Endodermal cell (in vitro differentiated cells): ENCODE measurements at places on chromosomes 11 and 22.
A peak's percentile ranks its signal among the peaks of the same experiment; 100 is the strongest.

GRCh38 chr11:70501051-70501901 is 102.9 kb downstream of the CTTN start:
- no peak for DNase-seq

DNA sequence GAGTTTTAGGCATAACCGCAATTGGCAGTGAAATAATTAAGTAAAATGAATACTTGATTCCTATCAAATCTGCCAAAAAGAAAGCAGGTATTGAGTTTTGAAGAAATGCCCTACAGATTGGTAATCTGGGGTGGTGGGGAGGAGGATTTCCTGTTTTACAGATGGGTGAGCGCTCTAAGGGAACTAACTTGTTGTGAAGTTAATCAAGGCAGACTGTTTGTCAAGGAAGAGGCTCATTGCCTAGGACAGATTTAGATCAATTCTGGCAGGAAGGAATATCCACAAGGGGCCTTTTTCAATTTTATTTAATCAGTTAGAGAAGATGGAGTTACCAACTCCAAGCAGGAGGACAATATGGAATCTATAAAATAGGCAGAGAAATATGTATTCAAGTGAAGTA is 271.5 kb upstream of the CCDC90B start:
- DNase-seq, result no peak

DNA sequence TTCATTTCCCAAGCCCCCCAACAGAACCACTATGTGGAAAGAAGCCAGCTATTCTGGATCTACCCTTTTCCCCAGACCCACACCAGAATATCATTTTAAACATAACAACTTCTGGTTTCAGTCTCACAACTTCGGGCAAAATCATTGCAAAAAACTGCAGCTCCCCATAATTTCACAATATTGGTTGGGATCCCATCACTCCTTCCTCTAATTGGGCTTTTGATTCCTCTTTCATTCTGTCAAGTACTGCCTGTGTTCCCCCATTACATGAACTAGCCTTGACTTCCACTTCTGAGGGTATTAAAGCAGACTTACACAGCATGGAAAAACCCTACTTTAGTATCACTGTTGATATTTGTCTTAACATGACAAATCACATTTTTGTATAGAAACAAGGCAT is 4.1 kb upstream of the APOL3 start:
- no peak for DNase-seq

DNA sequence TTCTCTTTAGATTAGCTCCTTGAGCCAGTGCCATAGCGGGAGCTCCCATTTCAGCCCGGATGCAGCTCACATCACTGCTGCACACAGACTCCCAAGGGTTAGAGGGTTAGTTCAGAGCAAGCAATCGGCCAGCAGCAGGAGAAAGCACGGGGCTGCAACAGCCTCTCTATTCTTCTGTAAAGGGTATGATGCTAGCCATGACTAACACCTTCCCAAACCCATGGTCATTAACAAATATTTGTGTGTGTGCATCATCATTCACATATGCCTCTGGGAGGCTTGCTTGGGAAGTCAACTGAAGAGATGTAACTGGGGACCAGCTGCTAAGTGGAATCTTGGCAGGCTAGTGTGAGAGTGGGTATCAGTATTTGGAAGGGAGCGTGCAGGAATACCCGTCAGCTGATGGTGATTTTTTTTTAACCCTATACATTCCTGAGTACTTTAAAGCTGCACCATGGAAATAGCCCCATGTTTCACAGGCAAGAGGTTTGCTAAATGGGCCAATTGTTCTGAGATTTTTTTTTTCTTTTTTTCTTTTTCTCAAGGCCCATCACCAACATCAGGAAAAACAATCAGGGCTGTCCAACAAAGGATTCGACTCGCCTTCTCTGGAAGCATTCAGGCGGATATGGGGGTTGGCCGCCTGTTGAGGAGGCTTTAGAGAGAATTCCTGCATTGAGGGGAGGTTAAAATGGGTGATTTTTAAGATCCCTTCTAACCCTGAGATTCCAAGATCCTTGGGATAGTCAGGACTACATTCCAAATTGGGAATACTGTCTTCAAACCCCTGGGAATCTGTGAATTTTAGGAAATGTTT is 33.2 kb upstream of the CCDC89 start:
- peak; percentile 76 for DNase-seq

- DNase-seq, result no peak
Measured at GRCh38 chr11:66902486-66903177, 45.8 kb downstream of the LRFN4 start.
